ENCODE measurements at places on chromosomes 1 and 21.

DNA sequence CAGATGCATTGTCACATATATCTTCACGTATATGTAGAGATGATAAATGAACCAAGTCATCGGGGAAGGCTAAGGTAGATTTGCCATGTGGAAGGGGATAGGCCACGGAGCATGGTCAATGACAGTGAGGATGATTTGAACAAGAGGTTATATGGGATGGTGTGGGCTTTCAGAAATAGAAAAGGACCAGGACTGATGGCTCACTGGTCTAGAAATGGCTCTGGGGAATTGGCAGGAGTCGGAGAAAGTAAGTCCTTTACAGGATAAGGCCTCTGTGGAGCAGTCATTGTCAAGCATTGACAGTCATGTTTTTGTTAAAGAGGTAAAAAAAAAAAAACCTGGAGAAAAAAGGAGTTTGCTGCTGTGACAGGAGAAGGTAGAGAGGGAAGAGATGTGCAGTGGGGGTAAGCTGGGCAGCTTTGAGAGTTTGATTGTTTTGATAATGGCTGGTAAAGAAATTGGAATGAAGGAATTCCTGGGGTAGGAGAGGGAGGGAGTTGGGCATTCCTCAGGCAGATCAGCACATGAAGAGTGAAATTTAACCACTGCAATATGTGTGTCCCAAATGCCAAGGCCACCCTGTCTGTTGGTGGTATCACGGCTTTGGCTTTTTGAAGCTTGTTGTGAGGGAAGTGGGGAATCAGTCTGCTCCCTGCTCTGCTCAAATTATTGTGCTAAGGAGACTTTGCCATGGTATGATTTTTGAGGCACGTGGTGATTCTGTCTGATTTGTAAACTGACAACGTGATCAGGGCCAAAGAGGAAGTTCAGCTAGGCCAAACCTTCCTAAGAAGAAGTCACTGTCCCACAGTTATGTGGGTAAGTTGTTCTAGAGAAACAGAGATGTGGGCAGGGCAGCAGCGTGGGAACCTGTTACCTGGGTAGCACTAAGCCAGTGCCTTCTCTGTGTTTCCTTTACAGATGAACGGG lies 26.0 kb downstream of the MACF1 start:
- DNase-seq: no peak

- no peak for DNase-seq
Measured at GRCh38 chr1:225437710-225438437, 10.0 kb upstream of the LBR start.

DNA sequence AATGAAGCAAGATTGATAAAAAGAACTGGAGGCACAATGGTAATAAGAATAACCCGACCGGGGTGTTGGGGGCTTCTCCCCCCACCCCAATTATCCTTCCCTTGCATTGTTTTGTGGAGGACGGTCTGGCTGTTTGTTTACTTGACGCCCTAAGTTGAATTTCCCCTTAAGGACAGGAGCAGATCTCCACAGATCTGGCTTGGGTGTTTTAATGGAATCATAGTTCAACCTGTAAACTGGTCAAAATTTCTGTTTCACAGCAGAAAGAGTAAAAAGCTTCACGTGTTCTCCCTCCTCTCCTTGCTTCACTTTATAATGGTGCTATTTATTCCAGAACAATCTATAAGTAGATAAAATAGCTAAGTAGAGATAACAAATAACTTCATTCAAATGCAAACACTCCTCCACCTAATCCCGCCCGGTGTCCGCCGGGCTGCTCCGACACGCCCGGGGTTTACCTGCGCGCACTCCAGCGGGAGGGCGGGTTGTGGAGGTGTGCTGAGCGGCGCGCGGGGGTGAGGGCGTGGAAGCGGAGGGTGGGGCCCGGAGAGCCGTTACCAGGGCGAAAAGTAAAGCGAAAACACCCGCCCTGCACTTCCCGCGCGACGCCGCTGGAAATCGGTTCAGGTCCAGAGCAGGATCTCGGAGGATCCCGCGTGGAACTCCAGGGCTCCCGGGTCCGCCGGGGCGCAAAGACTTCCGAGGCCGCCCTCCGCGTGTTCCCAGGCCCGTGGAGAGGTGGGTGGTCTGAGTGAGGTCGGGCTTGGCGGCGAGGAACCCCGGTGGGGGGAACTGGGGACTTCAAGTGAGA lies 2.0 kb upstream of the ATF3 start:
- no peak for DNase-seq

DNA sequence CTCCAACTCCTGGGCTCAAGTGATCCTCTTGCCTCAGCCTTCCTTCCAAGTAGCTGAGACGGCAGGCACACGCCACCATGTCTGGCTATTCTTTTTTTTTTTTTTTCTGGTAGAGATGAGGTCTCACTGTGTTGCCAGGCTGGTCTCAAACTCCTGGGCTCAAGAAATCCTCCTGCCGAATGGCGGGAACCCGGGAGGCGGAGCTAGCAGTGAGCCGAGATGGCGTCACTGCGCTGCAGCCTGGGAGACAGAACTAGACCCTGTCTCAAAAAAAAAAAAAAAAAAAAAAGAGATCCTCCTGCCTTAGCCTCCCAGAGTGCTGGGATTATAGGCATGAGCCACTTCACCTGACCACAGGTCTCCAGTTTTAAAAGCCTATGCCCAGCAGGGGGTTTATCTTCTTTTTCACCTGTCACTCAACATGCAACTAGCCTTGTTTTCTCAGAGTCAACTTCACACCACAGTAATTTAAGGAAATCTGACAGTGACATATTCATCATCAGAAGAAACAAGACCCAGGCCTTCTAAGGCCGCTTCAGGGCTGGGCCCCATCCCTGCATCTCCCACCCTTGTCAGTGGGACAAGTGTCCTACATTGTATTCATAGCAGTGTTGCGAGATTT lies 38.3 kb upstream of the GALNT2 start:
- no peak for DNase-seq

DNA sequence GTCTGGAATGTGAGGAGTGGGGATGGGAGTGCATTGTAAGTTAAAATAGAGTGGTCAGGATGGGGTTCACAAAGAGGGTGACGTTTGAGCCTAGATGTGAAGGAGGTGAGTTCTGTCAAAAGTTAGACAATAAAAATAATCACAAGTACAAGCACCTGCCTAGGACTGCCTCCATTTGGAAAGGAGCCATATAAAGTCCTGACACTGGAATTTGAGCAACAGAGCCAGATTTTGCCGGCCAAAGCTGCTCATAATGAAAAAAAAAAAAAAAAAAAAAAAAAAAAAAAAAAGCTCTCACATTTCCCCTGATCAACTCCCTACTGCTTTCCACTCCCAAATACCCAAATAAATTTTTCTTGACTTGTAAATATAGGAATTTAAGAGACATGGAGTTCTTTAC lies 4.1 kb downstream of the PALMD start:
- DNase-seq: no peak

GRCh38 chr1:172084876-172085275 lies 243.6 kb downstream of the DNM3 start:
- no peak for DNase-seq

DNA sequence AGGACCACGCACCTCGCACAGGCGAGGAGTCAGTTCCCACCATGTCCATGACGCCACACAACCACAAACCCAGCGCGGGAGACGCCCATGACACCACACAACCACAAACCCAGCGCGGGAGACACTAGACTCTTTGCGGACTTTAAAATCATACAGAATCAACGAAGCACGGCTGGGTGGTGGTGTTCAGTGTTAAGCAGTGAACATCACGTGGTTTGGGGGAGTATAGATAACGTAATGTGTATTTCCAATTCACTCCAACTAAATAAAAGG lies 19.2 kb downstream of the PTTG1IP start:
- no peak for DNase-seq

- DNase-seq: no peak
Measured at GRCh38 chr21:43367859-43368258, 59.1 kb downstream of the SIK1 start.

DNA sequence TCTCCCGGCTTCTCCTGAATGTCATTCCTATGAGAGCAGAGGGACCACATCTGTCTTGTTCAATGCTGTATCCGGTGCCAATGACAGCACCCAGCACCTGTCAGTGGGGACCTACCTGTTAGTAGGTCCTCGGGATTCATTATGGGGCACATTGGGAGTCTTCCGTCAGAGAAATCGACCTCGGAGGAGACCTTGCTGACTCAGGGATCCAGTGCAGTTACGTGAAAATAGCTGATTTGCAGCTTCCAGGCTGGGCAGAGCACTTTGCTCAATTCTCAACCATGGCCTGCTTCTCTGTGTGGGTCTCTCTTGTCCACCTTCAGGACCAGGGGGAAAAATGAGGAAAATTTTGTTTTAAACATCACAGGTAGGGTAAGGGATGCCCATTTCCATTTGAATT lies 130.2 kb downstream of the PRDM2 start:
- no peak for DNase-seq

DNA sequence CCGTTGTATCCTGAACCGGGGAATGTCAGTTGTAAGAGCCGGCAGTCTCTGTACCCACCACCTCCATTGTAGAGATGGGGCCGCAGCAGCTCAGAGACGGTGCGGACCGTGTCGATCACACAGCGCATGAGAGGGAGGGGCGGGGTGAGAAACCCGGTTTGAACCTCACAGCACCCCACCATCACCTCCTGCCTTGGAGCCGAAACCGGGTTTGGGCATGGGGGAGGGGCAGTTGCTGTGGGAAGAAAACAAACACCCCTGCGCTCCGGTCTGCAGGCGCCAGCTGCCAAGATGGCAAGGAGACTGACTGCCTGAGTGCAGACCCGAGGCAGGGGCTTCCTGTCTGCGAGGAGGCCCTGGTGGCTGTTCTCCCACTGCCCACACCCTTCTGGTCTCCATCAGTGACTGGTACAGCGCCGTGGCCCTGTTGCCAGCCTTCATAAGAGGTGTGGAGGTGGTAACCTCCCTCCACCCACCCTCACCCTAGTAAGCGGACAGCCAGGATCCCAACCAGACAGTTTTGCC lies 69.2 kb upstream of the SSBP3 start:
- DNase-seq: no peak

GRCh38 chr1:243313635-243314536 lies 58.0 kb downstream of the SDCCAG8 start:
- DNase-seq: no peak
